Glomerular endothelial cell (primary cell): ENCODE measurements at places on chromosomes 6 and 20.

DNA sequence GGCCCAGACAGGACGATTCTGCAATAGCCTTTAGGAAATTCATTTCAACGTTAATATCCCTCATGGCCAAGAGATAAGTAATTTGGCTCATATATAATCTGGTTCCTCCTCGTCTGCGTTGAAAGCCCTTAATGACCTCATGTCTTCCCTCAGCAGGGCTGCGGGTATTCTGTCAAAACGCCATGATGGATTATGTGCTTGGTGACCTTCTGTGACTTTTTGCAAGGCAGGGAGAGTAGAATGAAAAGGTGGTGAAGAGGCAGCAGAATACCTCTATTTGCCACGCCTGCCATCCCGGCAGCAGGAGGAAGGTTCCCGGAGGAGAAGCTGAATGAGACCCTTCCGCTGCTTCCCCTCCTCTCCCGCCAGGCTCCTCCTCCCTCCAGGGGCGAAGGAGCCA, 41.1 kb upstream of the SPACA1 start:
- no peak for DNase-seq

- no peak for DNase-seq
These were observed 594.0 kb upstream of the JAG1 start for GRCh38 chr20:11267762-11268335.

GRCh38 chr6:109912118-109912517, 66.0 kb upstream of the GPR6 start:
- DNase-seq, result no peak

GRCh38 chr20:47713878-47714450, 71.3 kb downstream of the SULF2 start:
- DNase-seq, result no peak

- DNase-seq, result peak; percentile 70
These were observed 83.4 kb downstream of the TXNDC5 start for GRCh38 chr6:7827142-7827541.

DNA sequence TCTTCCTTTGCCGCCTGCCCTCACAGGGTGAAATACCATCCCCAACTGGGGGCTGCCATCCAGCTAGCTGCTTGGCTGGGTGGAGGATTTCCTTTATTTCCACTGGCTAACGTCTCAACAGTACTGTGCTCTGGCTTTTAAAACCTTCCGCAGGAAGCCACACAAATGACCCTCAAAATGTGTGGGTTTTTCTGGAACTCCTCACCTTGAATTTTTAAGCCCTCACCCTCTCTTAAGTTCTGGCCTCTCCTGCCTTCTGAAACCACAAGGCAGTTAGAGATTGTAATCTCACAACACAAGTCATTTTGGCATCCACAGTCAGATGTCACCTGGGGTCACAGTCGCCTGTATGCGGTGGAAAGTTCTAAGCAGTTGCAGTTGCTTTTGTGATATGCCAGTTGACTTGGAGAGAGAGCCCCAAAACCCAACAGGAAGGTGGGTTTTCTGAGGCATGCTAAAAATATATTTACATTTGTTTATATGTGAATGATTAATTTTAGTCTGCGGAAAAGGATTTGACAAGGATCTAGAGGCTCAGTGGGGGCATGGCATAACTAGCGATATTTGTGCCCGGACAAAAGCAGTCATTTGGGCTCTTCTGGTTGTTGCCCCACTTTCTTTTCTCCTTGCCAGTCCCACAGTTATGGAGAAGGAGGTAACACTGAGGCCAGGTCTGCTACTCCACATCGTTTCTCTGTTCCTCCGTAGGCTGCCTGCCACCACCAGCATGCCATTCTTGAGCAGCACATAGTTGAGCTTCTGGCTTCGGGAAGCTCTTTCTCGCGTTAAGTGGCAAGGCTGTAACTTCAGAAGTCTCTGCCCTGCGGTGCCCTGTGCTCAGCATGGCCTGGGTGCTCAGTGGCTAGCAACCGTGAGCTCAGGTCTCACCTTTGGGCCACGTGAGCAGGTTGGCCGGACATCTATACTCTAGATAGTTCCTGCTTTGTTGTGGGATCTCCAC, 335.3 kb downstream of the CD83 start:
- DNase-seq, result no peak

DNA sequence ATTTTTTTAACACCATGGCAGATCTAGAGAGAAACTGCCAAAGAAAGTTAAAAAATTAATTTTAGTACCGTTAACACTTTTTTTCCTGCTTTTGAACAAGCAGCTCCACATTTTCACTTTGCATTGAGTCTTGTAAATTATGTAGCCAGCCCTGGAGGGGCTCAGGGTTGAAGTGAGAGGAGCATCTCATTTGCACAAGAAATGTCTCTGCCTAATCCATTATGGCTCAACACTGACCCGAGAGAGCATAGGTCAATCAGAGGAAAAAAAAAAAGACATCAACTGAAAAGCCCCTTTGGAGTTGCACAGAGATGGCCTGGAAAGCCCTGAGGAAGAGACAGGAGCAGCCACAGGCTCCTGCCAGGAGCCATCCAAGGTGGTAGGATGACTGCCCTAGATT, 4.3 kb upstream of the SLPI start:
- DNase-seq, result no peak

DNA sequence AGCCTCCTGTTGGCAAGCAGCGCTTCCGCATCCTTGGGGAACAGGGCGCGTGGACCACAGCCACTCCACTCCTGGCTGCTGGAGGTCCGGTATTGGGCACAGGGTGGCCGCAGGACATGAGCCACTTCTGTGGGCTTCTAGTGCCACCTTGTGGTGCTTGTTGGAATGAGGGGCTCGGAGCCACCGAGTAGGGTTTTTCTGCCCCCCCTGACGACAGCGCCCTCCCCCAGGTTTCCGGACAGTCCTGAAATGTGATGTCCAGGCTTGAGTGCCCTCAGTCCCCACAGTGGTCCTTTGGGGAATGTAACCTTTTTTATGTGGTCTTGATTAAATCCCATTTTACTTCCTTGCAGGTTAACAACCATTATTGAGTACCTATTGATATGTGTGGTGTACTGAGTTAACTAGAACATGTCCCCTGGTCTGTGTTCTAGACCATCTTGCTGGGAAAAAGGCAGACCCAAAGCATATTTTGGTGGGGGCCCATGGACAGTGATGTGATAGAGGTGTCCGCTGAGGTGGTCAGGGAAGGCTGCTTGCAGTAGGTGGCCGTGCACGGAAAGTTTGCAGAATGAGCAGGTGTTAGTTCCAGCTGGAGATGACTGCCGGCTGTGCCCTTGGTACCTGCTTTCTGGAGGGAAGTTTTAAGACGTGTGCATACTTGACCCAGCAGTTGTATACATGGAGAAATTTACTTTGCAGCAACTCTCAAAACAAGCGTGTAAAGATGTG, 70.0 kb downstream of the PTPN1 start:
- DNase-seq, result no peak

- DNase-seq, result no peak
These were observed 4.7 kb upstream of the FOXF2 start for GRCh38 chr6:1384549-1385128.

DNA sequence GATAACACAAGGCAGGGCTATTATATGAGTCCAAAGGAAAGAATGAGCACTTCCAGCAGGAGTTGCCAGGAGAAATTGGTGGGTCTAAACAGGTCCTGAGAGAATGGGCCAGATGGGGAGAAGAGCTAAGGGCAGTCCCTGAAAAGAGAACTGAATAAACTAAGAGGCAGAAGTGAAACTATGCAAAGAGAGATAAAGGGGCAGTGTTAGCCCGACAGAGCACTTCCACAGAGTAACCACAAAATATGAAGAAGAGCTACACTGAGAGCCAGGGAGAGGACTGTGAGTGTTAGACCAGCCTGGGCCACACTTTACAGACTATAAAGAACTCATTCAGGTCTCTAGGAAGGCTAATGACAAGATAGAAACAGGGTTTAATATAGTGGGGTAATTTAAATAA, 43.8 kb downstream of the RALGAPA2 start:
- DNase-seq, result no peak

DNA sequence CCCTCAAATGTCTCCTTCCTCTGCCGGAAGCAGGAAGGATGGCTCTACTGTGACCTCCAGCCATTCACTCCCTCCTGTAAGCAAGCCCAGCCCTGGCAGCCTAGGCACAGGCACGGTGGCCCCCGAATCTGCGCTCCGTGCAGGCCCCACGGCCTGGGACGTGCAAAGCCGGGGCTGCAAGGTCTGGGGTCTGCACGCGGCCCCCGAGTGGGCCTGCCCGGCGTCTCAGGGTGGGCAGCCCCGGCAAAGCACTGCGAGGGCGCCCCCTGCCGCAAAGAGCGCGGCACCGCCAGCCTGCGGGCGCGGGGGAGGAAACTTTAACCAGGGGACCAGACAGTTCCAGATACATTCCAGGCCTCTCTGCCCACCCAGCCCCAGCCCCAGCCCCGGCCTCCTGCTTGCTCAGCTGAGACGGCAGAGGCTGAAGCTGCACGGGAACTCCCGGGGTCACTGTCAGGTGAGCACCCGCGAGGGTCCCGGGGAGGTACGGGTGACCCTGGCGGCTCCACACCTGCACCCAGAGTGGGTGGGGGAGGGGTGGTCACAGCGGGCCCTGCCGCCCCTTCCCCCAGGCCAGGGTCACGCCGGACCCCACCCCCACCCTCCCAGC, 98.8 kb downstream of the ASXL1 start:
- DNase-seq, result no peak

DNA sequence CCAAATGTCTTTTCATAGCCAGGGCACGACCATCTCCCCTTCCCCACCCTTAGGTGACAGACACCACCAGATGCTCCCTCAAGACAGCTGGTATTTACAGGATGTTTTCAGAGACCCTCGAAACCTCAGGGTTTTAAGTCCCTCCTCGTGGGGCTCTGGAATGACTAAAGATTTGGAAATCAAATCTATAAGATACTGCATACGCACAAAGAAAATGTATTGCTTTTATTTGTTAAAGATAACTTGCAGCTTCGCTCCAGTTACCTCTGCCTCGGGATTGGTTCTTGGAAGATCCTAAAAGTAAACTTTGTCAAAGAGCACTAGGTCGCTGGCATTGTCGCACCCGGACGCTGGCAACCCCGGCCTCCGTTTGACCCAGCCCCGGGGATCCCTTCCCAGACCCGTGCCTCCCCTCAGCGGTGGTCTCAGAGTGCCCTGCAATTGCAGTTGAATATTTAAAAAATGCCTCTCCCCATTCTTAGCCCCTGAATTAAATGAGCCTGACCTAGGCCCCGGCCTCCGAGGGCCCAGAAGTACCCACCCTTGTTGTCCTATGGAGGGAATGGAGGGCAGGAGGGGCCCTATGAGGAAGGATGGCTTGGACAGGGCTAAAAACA, 7.1 kb downstream of the PAX1 start:
- DNase-seq, result no peak

GRCh38 chr6:166502453-166502852, 84.0 kb downstream of the RAMACL start:
- DNase-seq, result no peak

- DNase-seq, result no peak
These were observed 56.1 kb upstream of the PRND start for GRCh38 chr20:4665591-4665990.

- no peak for DNase-seq
These were observed 26.3 kb downstream of the JAG1 start for GRCh38 chr20:10647471-10647870.

- no peak for DNase-seq
These were observed 5.5 kb upstream of the UTRN start for GRCh38 chr6:144279484-144280150.

DNA sequence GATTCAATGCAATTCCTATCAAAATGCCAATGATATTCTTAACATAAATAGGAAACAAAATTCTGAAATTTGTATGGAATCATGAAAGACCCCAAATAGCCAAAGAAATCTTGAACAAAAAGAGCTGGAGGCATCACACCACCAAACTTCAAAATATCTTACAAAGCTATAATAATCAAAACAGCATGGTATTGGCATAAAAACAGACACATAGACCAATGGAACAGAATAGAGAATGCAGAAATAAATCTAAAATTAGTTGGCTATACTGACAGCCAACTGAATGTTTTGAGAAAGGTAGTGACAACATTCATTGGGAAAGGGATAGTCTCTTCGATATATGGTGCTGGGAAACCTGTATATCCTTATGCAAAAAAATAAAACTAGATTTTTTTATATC, 121.9 kb upstream of the ASCC3 start:
- DNase-seq, result no peak

- no peak for DNase-seq
These were observed 81.7 kb upstream of the CD83 start for GRCh38 chr6:14035874-14036273.

DNA sequence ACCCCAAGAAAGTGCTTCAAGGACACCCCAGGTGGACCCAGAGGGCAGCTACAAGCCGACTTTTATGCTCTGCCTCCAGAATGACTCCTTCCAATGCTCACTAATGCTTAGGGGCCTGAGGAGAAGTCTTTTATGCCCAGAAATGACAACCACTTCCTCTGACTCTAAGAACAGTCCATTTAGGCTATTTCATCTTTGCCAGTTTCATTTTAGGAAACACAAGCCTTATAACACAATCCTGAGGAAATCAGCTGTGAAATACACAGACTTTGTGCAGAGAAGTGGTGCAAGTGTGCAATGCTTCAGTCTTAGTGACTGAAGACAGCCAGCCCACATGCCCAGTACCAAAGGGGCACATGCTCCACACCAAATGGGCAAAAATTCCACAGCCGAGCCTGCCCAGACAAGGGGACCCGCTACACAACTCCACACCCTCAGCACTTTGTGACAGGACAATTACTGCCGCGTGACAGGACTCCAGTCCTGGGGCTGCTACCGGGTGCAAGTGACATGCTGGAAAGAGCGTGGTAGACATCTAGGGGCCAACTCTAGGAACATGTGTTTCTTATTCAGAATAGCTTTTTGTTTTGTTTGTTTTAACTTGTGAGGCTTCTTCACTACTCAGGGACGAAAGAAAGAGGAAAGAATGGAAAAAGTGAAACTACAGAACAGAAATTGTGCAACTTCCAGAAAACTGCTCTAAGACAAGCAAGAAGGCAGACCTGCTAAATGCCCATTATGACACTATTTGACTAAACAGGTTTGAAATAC, 28.2 kb upstream of the PLAGL1 start:
- no peak for DNase-seq

GRCh38 chr6:90500458-90500857, 86.4 kb downstream of the MAP3K7 start:
- no peak for DNase-seq
